Vagina (tissue), 2 donors: ENCODE measurements at places on chromosomes 6 and 20.

DNA sequence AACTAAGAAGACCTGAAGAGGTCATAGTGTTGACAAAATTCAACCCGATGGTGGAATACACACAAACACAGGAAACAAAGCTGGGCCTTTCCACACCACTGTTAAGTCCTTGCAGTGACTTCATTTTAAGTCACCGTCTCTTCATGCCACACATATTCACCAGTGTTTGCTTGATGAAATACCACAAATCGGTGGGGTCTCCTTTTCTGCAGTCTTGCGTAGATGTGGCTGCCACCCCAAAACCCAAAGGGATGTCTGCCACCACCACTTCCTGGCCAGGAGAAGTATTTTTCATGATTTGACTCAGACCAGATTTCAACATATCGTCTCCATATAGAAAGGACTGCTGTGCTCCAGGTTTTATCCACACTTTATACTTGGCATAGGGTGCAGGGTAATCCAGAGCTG lies 11.0 kb upstream of the COL10A1 start:
- DNase-seq: no peak

GRCh38 chr20:31968291-31969126 lies 558 bp downstream of the XKR7 start:
- DNase-seq: no peak

DNA sequence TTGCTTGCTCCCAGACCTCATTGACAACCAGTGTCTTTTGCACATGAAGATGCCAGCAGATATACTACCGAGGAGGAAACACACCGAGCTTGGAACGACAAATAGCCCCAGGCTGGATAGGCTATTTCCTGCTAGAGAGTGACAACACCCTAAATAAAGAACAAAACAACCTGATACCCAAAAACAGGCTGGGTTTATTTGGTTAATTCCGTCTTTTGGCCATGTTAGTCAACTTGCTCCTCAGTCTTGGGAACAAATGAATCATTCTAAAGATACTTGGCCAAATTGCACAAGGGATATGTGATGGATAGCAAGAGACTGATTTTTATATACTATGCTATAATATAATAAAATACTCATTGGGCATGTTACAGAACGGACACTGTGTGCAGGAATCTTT lies 11.5 kb upstream of the MUC22 start:
- DNase-seq: no peak

DNA sequence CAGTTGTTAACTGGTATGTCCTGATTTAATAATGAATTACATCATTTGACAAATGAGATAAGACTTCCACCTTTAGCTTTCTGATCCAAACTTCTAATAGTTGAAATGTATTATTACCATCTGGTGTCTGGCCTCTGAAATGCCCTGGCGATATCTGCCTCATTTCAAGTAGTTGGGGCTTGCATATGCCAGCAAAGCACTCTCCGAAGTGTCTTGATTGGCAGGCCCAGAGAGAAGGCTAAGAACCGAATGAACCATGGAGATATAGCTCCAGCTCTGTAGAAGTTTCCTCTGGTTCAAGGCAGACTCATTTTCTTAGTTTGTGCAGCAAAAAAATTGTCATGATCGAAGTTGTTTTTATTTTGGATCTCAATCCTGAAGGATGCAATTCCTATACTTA lies 13.4 kb upstream of the HIVEP2 start:
- no peak for DNase-seq

- DNase-seq: no peak
Measured at GRCh38 chr20:32742322-32743236, 688 bp downstream of the COMMD7 start.

DNA sequence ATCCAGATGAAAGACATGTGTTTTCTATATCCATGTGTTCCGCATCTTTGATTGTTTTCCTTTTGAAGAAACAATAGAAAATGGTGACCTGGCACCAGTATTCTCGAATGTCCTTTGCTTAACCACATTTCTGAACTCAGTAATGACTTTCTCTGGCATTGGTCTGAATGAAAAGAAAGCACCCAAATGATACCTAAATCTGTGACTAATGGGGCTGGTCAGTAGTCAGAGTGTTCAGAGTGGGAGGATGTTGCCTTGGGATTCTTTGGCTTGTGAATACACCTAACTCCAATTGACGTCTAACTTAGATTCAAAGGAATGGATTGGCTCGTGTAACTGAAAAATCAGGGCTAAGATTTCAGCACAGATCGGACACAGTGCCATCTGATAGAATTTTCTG lies 27.1 kb downstream of the PARD6B start:
- no peak for DNase-seq

- no peak for DNase-seq
Measured at GRCh38 chr20:30489614-30490003, 767.9 kb upstream of the DEFB115 start.

DNA sequence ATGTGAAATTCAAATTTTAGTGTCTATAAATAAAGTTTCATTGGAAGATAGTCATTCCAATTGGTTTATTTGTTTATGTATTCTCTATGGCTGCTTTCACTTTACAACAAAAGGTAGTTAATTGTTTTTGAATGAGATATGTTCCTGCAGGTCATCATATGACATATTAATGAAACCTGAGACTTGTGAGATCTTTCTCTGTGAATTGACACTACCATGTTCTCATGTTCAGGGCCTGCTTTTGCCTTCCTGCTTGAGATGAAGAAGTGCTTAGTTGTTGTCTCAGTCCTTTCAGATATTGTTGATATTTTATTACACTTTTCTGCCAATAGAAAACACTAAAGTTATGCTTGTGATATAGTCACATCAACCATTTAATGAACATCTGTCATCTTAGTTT lies 132.5 kb downstream of the UTRN start:
- DNase-seq: no peak

- no peak for DNase-seq
Measured at GRCh38 chr6:108888745-108889144, 40.5 kb downstream of the ARMC2 start.

- no peak for DNase-seq
Measured at GRCh38 chr6:136252441-136252840, 2.3 kb upstream of the MTFR2 start.

GRCh38 chr6:111980971-111981840 lies 72.7 kb upstream of the CCN6 start:
- DNase-seq: no peak

DNA sequence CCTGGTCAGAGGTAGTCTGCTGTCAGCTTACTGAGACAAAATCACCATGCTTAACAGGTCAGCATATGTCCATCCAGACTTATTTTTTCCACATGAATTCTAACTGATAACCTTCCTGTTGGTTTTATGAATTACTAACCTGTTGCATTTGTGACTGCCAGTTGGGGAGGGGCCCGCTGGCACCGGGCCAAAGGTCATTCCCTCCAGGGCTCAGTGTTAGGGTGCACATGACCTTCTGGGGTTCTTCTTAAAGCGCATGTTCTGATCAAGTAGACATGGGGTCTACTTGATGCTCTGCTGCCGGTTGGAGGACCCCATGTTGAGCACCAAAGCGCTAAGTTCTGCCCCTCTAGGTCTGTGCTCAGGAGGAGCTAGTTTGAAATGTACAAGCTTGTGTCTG lies 15.6 kb downstream of the DUSP22 start:
- DNase-seq: no peak

GRCh38 chr6:150717419-150717818 lies 117.7 kb downstream of the PLEKHG1 start:
- no peak for DNase-seq

GRCh38 chr6:165864218-165864617 lies 201.2 kb upstream of the PDE10A start:
- DNase-seq: no peak

DNA sequence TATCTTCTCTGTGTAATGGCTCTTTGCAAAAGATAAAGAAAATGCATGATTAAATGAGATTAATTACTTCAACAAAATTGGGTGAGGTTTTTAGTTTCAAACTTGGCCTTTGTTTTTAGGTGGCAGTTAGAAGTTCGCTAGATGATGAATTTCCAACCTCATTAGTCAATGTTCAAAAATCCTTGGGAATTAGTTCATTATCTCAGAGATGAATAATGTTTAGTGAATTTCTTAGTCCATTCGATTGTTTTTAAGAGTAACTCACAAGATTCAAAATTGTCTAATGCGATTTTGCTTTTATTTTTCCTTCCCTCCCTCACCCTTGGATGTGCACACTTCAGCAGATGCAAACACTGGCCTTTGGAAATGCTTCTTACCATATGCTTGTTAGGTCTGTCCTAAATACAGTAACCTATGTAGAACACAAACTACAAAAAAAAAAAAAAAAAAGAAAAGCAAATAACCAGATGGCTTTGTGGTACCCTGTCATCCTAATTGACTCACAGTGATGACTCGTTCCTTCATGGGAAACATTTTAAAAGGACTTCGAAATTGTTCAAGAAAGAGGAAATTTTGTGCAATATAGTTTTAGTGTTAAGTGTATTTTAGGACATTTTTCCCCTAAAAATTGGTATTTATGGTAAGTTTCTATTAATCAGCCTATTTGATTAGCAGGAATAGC lies 66.7 kb downstream of the FAM229B start:
- no peak for DNase-seq

GRCh38 chr6:142458836-142459235 lies 157.0 kb downstream of the ADGRG6 start:
- no peak for DNase-seq
